Stimulated activated CD8-positive, alpha-beta memory T cell treated with anti-CD3 and anti-CD28 coated beads, Interleukin-4, amount 100 ng/mL, for 4 hours (primary cell): ENCODE measurements at places on chromosomes 16 and 17.

DNA sequence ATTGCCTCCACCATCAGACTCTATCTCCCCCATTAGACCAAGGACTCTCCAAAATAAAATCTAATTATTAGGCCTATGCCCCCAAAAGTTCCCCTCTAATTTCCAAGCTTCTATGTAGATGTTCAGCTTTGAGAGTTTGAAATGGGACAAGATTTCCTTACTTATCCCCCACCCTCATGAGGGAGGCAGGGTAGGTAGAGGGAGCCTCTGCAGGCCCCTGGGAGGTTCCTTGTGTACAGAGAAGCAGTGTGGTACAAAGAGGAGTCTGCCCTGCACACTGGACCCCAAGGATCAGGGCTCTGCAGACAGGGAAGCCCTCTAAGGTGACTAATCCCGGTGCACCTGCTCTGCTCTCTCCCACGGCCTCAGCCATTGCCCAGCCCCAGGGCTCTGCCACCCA, 2.5 kb downstream of the KRT17 start:
- DNase-seq = no peak

GRCh38 chr17:47267354-47267828, 13.8 kb downstream of the ITGB3 start:
- no peak for DNase-seq

DNA sequence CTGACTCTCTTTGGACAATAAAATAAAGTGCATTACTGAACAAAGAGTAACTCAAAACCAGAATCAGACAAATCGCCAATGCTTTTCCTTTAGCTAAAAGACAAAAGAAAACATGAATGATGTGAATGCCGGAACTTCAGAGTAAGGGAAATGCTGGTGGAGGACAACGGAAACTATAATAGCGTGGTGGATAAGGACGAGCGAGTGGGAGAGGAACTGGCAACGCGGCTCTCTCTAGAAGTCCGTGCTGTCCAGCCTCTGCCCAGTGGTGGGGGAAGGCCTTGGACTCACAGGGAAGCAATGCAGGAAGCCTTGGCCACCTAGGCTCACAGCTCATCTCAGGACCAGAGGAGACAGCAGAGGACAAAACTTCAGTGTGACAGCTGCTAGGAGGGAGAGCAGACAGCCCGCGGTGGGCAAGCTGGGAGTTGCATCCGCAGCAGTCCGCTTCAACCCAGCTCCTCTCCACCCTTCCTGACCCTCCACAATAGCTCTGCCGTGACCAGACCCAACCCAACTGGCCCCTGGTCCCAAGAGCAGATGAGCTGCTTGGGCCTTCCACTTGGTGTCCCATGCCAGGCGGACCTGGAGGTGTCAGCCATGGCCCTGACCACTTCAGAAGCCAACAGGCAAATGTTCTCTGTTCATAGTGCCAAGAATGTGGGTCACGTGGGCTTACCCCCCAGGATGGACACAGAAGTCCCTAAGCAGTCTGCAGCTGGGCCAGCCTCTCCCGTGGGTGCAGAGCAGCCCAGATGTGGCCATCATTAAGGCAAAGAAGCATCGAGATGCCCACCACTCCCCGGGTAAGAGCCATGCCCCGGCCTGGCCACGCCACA, 5.3 kb upstream of the FAAP100 start:
- no peak for DNase-seq

GRCh38 chr17:58282442-58282841, 1.7 kb upstream of the MPO start:
- DNase-seq = no peak

GRCh38 chr17:77320485-77321256, 179.9 kb downstream of the SEC14L1 start:
- DNase-seq = no peak
